CD8-positive, alpha-beta memory T cell (primary cell): ENCODE measurements at places on chromosomes 3 and 15.
A peak's percentile ranks its signal among the peaks of the same experiment; 100 is the strongest.

DNA sequence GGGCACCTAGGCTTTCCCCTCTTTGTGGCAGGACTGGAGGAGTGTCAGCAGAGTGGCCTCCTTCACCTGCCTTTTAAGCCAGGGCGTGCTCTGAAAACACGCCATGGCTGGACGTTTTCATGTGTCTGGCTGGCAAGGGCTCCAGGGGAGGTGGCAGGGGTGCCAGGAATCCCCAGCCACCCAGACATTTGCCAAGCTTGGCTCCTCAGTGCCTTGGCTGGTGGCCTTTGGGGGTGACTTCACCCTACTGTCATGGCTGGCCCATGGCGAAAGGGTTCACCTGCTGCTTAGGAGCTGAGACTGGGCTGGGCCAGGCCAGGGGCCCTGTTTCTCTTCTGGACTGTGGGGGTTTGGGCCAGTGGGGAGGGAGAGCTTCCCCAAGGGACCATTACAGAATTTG, 17.6 kb downstream of the KLF13 start:
- DNase-seq: no peak

- no peak for DNase-seq
Measured at GRCh38 chr3:138187296-138188012, at the start of gene ARMC8. ARMC8 (plus strand) TSS chr3:138187301; CDS start chr3:138187555, 254 bp downstream.

- DNase-seq: no peak
Measured at GRCh38 chr15:75064846-75065245, 41.5 kb downstream of the PPCDC start.

GRCh38 chr15:36265422-36265821, 314.0 kb upstream of the CDIN1 start:
- DNase-seq: no peak

DNA sequence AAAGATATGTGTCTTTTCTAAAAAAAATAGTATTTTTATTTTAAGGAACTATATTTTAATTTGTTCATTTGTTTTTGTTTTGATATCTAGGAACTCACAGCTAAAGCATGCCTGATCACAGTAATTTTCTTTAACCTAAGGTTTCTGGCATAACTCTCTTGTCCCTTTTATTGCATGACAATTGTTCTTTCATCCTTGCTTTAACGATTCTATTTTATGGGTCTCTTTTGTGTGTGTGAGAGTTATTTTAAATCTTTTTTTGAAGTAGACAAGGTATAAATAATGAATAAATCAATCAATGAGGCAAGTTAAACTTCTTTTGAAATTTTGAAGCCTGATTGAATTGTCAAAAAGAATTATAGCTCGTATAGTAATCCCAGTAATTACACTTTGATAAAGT, 747.8 kb upstream of the GOLIM4 start:
- no peak for DNase-seq

- no peak for DNase-seq
Measured at GRCh38 chr3:194688200-194688740, 2.6 kb downstream of the FAM43A start.

DNA sequence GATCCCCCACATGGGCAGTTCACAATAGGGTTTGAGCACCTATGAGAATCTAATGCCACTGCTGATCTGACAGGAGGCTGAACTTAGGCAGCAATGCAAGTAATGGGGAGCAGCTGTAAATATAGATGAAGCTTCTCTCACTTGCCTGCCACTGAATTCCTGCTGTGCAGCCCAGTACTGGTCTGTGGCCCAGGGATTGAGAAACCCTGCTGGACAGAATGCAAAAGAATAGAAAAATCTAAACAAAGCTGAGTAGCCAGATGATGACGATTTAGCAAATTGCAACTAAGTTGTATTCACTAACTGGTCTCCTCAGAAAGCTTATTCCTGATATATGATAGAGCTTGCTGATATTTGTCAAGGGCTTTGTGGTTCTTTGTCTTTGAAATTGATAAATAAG, 34.3 kb upstream of the APH1B start:
- DNase-seq: no peak

- DNase-seq: no peak
Measured at GRCh38 chr15:76313731-76314130, 2.5 kb upstream of the ETFA start.

GRCh38 chr3:60847791-60848190, 403.5 kb downstream of the FHIT start:
- no peak for DNase-seq

DNA sequence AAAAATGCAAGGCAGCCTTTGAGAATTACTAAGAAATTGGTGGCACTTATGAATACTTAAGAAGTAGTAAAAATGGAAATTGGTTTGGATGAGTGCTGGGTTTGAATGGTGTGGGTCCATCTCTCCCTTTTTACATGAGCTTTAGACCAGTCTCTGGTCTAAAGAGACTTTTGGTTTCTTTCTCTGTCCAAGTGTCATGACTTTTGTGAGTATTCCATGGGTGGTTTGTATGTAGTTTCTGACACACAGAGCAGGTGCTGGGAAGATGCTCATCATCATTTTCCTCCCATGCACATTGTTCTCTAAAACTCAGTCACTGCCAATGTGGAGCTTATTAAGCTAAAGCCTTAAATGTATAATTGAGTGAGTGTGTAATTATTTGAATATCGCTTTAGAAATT, 63.5 kb downstream of the KAT2B start:
- no peak for DNase-seq

- DNase-seq: no peak
Measured at GRCh38 chr15:96132126-96132525, 198.4 kb upstream of the NR2F2 start.

DNA sequence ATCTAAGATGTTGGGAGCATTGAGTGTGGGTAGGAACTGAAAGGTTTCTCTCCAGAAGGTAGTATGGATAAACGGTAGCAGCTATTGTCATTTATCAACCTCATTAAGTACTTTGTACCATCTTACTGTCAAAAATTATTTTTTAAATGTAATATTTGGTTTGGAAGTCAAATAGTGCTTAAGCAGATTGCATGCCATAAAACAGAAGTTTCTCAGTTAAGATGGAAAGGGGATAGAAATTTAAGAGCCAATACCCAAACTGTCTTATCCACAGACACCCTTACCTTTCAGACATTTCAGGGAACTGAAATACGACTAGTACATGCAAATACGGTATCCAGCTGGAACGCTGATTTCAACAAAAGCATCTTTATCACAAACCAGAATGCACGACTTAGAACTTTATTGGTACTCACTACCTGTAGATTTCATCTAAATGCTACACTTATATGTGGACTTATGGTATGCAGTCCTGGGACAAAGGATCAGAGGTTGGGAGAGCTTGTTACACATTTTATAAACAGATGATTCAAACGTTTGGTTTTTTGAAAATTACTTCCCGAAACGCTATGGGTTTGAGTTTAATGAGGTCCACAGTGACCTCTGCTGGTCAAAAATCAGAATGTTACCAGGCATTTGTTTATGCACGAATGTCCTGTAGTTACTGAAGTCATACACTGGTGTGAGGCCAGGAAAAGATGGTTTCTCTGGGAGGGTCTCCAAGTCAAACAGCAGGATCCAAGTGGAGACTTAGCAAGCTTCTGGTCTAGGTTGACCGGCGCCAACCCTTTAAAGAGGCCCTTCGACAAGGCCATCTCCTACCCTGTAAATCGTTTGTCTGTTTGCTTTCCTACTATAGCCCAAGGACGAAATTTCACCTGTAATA, 45.7 kb upstream of the DUT start:
- peak; percentile 4 for DNase-seq

GRCh38 chr3:105615814-105616213, 249.1 kb downstream of the ALCAM start:
- DNase-seq: no peak

GRCh38 chr3:183031826-183032225, 51.5 kb upstream of the DCUN1D1 start:
- no peak for DNase-seq

GRCh38 chr15:70086636-70087035, 11.1 kb downstream of the TLE3 start:
- DNase-seq: no peak

DNA sequence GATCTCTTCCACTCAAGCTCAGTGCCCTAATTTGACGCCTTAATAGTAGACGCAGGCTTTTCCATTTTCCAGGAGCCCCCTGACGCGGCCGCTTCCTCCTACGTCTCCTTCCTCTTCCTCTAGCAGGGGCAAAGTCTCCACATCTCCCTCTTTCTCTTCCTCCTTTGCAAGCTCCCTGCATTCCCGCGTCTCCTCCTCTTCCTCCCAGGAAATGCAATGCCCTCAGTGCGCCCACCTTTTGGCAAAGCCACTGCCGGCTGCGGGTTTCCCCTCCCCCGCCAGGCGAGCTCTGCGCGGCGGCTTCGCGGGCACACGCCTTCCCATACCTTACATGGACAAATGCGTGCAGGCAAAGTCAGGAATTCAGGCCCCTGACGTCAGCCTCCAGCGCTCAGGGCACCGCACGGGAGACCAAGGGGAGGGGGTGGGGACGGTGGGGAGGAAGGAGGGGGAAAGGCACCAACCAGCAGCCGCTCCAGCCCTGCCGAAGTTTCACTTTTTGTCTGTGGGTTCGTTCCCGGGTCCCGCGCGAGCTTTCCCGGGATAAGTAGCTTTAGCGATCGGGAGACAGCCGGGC, 432 bp upstream of the LPP start:
- peak; percentile 48 for DNase-seq

DNA sequence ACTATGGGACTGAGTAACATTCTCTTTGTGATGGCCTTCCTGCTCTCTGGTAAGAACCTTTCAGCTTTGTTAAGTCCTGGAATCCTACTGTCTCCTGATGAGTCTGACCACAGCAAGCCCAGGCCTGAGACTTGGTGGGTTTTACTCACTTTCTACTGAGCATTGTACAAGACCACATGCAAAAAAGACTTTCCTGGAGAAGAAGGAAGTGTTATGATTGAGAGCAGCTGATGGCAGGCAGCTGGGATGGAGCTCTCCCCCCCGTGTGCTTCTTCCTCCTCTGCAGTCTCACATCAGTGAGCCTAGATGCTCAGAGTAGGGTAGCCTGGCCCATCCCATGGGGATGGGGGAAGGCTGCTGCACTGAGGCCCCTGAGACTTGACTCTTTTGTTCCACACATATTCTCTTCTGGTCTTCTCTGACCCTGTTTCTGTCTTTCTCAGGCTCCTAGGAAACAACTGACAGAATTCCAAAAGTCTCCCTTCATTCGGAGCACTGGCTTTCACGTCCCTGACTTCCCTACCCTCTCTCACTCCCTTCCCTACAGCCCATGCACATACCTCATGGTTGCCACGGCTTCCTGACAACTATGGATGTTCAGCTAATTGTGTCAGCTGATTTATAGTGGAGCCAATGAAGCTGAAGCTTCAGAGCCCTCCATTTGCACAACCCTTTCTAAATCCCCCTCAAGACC, 36.6 kb downstream of the CD86 start:
- no peak for DNase-seq

DNA sequence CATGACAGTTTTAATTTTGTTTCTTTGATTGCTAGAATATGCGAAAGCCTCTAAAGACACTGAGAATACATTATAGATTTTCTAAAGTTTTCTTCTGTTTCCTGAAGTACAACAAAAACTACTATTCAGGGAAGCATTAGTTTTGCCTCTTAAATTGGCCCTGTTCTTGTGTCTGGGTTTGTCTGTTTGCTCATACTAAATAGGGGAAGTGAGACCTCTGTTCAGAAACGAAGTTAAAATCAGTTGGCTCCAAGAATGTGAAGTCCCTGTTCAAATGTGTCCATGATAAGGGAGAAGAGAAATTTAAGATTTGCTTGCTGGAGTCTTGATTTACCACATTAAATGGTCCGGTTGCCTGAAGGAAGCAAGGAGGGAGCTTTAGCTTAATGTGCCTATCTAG, 327.3 kb upstream of the GBE1 start:
- no peak for DNase-seq

- DNase-seq: no peak
Measured at GRCh38 chr3:49460188-49460890, 9.7 kb upstream of the DAG1 start.

GRCh38 chr15:71812966-71813722, 2.8 kb downstream of the NR2E3 start:
- DNase-seq: no peak

DNA sequence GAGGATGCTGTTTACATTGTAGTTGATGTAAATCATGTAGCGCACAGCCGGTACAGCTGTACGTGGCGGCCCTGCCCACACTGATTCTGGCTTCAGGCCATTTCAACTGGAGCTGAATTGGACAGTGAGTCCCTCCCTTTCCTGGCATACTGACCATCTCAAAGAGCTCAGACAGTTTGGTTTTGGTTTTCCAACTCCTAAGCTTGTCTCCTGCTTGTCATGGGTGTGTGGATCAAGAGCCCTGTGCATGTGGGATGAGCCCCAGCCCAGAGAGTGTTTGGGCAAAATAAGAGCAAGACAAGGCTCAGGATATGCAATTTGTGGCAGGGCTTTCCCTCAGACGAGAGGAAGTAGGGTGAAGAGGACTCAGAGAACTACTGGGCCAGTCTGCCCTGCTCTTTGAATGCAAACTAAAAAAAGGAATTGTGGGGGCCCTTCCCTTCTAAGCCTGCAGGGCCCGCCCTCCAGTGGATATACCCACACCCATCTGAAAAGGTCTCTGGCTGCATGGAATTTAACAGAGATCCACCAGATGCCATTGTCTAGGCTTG, 13.3 kb downstream of the ITGA11 start:
- no peak for DNase-seq

- no peak for DNase-seq
Measured at GRCh38 chr3:112482675-112483074, 16.6 kb downstream of the BTLA start.

DNA sequence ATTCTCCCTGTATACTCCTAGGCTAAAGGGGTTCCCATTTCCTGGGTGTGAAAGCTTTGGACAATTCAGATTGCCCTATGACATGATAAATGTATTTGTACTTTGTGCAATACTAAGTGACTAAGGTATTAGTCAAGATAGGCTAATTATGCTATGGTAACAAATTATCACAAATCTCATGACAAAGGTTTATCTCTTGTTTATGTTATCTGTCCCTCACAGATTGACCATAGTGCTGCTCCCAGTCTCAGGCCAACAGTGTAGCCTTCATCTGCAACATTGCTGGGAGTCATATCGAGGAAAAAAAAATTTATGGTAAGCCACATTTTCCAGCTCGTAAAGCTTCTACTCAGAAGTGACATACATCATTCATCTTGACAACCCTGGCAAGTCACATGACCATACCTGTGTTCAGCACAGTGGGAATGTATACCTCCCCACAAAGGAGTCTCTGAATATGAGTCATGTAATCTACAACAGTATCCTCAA, 346.2 kb downstream of the IGSF11 start:
- DNase-seq: no peak

DNA sequence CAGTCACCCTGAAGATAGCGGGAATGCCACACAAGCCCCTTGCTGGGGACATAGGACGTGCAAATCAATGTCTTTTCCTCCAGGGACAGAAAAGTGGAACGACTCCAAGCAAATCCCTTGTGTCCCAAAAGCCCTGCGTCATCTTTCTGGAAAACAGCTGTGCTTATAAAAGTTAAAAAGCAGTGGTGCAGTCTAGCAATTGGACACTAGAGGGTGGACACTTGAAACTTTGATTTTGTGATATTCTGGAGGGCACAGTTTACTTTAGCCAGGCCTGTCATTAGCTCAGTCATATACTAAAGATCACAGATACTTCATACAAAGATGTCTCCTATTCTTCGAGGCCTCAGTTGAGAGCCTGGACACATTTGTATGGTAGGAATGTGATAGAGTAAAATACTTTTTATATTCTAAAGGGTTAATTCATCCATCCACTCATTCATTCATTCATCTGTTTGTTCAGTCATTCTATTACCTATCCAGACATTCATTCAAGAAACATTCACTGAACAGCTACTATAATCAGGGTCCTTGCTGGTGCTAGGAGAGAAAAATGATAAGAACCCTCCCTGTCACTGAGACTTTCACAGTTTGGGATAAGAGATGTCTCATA, 63.8 kb upstream of the ANKRD34C start:
- no peak for DNase-seq

- DNase-seq: no peak
Measured at GRCh38 chr3:183710231-183710630, 12.6 kb downstream of the YEATS2 start.
